OCI-LY7 (cell line): ENCODE measurements at places on chromosomes 2 and 18.
A peak's percentile ranks its signal among the peaks of the same experiment; 100 is the strongest.

DNA sequence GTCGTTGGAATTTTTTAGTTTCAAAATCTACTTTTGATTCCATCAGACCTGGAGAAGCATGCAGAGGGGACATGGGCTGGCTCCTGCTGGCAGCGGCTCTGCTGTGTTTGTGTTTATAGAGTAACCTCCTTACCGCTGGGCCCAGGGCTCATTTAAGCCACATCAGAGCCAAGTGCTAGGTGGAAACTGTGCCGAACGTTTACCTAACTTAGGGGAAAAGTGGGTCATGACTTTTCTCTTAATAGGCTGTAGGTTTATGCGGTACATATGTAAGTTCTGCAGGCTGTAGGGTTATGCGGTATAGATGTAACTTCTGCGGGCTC lies 17.7 kb downstream of the CNDP2 start:
- no peak for DNase-seq

- DNase-seq: peak; percentile 13
Observed at GRCh38 chr2:40534528-40534927, 82.6 kb upstream of the SLC8A1 start.

- no peak for DNase-seq
Observed at GRCh38 chr18:41767960-41768359, 187.1 kb upstream of the PIK3C3 start.

GRCh38 chr2:176175709-176176607 lies 12.5 kb upstream of the HOXD1 start:
- DNase-seq: no peak

- no peak for DNase-seq
Observed at GRCh38 chr2:46361920-46362666, 64.9 kb downstream of the EPAS1 start.

- no peak for DNase-seq
Observed at GRCh38 chr2:197461057-197461456, 7.7 kb downstream of the COQ10B start.

DNA sequence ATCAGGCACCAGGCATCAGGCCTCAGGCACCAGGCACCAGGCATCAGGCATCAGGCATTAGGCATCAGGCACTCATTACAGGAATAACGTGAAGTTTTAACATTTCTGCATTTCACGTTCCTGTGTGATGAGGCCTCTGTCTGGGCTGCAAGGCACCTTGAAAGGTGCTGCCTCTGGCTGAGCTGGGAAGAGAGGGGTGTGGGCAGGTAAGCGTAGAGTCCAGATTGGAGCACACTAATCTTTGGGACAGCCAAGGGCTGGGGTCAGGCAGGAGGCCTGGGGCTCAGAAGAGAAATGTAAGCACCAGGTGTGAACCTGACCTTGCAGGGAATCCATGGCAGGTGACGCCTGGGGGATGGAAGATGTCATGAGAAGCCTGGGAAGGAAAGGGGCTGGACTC lies 25.3 kb upstream of the SNTG2 start:
- no peak for DNase-seq

GRCh38 chr2:146666340-146666739 lies 1178.5 kb upstream of the ACVR2A start:
- no peak for DNase-seq

GRCh38 chr2:164624316-164624715 lies 3.0 kb upstream of the GRB14 start:
- DNase-seq: no peak

DNA sequence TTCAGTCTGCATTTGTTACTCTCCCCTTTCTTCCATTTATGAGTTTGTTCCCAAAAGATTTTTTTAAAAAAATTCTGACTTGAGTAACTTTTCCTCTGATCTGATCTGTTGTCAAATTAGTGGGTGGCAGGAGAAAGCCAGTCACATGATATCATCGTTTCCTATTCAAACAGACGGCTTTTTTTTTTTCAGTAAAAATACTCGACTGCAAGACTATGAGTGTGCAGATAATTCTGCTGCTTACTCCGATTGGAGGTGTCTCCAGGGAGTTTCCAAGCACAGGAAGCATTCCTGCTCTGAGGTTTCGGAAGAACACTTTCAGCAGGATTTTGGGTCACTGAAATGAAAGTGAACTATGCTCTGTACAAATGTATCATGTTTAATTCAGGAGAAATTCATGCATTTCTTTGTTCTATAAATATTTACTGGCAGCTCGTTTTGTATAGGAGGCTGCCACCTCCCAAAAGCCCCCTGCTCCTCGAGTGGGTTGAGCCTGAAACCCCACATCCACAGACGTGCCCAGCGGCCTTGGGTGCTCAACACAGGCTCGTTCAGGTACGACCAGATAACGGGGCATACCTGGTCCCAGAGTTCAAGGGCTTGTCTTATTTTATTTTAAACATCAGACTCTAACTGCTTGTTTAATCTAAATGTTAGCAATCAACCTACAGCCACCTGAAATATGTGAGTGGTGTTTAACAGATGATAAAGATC lies 126.9 kb upstream of the ZNF516 start:
- no peak for DNase-seq

DNA sequence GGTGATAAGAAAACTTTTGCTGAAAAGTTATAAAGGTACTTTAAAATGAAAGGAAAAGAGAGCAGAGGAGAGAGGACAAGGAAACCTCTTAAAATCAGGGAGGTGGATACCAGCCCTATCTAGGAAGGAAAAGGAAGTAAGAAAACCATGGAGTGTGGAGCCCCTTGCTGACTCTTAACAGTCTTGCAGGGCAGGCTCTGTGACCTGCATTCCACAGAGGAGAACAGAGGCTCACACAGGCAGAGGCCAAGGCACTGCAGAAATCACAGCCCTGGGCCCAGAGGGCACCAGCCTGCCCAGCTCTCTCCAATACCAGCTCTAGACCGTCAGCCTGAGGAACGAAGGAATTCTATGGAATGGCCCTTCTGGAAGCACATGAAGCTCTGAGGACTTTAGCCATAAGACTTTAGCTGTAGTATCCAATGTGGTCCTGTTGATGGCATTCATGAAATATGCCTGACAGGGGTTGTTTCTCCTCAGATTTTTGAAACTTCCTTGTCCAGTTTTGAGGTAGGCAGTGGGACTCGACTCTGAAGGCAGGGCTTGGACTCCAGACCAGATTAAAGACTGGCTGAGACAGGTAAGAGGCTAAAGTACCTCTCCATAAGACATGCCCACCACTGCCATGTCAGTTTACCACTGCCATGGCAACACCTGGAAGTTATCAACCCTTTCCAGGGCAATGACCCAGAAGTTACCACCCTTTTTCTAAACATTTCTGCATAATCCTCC lies 216.3 kb downstream of the ANAPC1 start:
- no peak for DNase-seq

DNA sequence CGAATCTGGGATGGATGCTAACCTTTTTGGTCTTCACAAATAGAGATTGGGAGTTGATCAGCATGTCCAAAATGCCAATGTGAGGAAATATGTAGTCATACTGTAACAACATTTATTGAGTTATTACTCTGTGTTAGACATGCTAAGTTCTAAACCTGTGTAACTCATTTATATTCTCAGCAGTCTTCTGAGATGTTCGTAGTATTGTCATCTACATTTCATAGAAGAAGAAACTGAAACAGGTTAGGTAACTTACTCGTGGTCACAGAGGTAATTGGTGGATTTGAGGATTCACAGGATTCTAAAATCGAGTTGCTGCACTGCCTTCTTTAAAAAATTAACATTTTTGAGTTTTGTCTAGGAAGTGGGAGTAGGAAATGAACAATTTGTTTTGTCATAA lies 162.1 kb downstream of the UBE2E3 start:
- DNase-seq: no peak

DNA sequence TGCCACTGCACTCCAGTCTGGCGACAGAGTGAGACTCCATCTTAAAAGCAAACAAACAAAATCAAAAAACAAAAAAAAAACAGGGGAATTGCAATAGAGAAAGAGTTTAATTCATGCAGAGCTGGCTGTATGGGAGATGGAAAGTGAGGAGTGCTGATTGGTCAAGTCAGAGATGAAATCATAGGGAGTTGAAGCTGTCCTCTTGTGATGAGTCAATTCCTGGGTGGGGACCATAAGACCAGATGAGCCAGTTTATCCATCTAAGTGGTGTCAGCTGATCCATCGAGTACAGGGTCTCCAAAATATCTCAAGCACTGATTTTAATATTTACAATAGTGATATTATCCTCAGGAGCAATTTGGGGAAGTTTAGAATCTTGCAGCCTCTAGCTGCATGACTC lies 45.3 kb downstream of the FRZB start:
- no peak for DNase-seq

GRCh38 chr2:66364495-66365333 lies 70.2 kb upstream of the MEIS1 start:
- DNase-seq: no peak

- DNase-seq: no peak
Observed at GRCh38 chr2:11679016-11679415, 9.0 kb upstream of the NTSR2 start.

GRCh38 chr18:48260237-48260636 lies 148.9 kb downstream of the ZBTB7C start:
- DNase-seq: no peak

DNA sequence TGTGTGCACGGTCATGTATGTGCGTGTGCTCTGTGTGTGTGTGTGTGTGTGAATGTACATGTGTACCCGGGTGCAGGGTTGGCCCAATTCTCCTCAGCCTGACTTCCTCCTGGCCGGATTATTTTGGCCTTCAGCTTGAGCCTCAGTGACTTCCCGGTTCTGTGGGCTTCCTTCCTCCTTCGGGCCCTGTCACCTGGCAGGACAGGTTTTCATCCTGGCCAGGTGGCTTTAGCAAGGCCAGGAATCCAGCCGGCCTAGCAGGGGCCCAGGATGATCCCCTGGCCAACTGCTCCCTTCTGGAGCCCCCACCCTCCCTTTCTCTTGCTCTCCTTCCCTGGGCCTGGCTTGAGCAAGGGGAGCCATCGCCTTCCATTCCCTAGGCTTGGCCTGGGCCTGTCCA lies 140.5 kb downstream of the INHBB start:
- no peak for DNase-seq

GRCh38 chr2:8125741-8126711 lies 555.8 kb upstream of the ID2 start:
- DNase-seq: no peak

DNA sequence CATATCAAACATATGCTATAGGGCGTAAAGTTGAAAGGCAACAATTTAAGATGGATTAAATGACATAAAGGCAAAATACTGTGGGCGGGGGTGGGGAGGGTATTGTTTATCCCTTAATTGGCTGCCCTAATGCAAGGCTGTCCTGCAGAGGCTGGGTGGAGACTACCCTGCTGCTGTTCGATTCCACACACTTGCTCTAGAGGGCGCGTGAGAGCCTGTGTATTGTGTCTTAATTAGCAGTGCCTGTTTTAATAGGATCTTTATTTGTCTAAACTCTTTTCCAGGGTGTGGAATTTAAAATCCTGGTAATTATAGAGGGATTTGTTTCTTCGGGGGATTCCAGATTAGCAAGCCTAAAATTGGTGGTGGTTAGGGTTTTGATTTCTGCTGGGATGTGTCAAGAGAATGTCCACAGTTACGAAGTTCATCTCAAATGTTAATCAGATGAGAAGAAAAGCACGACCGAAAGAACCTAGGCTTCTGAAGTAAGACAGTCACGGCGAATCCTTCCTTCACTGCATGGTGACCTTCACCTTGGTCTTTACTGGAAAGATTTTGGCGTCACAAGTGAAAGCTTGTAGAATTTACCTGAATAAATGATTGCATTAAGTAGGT lies 103.5 kb upstream of the MAP3K20 start:
- DNase-seq: peak; percentile 55

DNA sequence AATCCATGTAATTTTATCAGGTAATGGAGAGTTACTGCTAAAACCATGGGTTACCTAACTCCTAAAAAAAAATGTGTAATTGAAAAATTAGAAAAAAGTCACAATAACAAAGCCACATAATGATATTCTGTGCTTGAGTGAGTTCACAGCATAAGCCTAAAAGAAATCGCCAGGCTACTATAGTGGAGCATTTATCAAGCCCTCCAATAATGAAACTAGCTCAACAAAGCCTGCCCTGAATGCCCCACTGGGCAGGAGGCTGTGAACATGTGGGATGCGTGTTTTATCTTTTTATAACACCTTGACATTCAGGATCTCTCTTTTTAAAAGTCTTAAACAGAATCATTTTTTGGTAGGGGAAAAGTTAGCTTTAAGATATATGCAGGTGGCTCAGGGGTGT lies 86.3 kb downstream of the KCTD18 start:
- no peak for DNase-seq

DNA sequence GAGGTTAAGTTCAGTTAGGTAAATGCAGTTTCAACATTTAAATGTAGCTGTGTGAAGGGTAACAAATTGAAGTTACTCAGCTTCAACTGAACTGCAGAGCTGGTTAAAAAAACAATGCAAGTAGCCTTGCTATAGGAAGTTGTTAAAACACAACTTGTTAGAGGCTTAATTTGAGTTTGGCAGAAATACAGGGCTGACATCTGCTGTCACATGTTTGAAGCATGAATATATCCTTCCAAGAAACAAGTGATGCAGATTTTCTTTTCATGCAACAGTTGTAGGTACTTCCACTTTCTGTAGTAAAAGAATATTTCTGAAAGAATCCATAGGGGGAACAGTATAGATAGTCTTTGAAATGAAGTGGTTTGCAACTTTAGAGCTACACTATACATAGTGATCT lies 208.7 kb upstream of the RASGRP3 start:
- DNase-seq: no peak

GRCh38 chr2:106097038-106098000 lies 96.8 kb downstream of the UXS1 start:
- no peak for DNase-seq

DNA sequence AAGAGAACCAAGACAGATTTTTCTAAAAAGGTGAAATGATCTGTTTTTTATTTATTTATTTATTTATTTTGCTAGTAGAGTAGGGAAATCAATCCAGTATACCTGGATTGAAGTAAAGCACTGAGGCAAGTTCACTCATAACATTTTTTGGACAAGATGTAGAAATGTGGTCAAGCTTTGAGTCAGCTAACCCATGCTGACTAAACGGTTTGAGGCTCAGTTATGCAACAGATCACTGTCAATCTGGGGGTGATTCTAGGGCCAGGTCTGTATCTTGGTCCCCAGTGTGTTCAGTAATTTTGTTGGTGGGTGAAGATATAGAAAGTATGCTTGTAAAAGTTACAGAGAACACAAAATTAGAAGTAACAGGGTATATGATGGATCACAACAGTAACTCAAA lies 60.2 kb downstream of the RMDN2 start:
- DNase-seq: no peak

DNA sequence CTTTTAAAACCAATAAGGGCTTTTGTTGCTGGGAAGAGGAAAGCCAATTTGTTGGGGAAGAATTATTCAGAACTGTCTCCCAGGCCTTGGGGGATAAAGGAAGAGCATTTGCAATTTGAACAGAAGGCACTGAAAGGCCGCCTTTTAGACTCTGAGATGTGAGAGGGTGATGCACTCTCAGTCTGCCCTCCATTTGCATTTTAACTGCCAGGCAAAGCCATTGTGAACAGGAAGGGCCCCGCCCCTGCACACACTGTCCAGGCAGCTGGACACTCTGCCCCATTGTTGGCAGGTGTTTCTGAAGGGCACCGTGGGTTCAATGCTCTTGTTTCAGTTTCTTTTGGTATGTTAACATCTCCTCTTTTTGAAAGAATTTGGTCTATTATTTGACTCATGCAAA lies 169.5 kb upstream of the COPS8 start:
- peak; percentile 6 for DNase-seq

- DNase-seq: peak; percentile 49
Observed at GRCh38 chr2:231932985-231933915, 7.1 kb upstream of the NPPC start.
